ENCODE measurements at places on chromosomes 12 and 14.
A peak's percentile ranks its signal among the peaks of the same experiment; 100 is the strongest.

DNA sequence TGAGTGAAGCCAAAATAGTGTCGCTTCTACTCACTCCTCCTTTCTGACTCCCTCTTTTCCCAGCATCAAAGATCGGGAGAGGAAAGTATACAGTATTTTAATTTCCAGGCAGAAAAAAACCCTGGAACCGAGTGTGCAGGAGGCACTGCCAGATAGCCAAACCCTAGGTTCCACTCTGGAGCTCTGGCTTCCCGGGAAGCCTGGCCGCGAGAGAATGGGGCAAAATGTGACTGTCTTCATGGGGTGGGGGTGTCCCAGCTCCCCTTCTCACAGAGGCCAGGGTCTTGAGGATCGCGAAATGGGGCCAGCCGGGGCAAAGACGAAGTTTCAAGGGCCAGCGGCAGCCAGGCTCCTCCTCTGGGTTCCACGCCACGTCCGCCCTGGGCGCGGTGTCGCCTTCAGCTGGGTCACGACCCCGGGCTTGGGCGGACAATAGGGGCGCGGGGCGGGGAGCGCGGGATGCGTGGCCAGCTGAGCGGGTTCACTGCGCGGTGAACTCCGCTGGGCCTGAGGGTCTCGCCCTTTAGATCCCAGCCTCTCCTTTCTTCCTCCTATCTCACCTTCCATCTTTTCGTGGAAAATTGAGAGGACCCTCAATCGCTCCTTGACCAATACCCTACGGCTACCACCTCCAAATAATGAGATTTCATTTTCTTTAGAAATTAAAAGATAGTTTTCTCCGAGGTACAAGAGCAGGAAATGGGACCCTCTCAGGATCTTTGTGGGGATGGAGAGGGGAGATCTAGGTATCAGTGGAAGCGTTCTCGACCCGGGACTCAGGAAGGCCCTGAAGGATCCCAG is 6.7 kb downstream of the HOXC4 start:
- no peak for DNase-seq

GRCh38 chr12:71725011-71725410 is 29.7 kb upstream of the RAB21 start:
- DNase-seq = no peak

DNA sequence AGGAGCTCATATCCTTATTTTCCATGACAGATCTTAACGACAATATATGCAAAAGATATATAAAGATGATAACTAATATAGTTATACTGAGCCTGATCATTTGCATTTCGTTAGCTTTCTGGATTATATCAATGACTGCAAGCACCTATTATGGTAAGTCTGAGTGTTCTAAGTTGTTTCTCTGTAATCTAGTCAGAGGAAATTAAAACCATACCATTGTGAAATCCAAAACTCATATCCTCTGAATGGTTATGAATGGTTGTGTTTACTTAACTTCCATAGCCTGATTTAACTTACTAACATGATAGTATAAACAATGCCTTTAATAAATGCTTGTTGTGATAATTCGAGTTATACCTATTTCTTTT is 760 bp downstream of the TMEM19 start:
- DNase-seq = no peak

DNA sequence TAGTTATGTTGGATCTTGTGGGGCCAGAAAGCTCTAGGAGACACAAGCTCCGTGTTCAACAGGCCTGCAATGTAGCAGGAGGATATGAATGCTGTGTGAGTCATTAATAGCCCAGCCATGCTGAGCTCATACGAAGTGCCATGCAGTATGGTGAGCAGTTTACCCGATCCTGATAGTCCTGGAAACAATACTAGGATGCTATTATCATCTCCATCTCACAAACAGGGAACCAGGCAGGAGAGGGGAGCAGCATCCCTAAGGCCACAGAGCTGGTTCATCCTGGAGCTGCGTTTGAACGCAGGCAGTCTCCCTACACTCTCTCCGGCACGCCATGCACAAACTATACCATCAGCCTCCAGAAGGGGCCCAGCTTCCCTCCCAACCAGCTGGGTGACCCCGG is 20.5 kb downstream of the TTC7B start:
- DNase-seq = no peak

GRCh38 chr14:38253676-38254075 is 2.2 kb downstream of the CLEC14A start:
- DNase-seq = no peak

GRCh38 chr12:67818459-67818903 is 169.9 kb downstream of the DYRK2 start:
- no peak for DNase-seq

- DNase-seq = peak; percentile 50
These were observed 28.9 kb upstream of the MAPKAPK5 start for GRCh38 chr12:111812881-111813741.

DNA sequence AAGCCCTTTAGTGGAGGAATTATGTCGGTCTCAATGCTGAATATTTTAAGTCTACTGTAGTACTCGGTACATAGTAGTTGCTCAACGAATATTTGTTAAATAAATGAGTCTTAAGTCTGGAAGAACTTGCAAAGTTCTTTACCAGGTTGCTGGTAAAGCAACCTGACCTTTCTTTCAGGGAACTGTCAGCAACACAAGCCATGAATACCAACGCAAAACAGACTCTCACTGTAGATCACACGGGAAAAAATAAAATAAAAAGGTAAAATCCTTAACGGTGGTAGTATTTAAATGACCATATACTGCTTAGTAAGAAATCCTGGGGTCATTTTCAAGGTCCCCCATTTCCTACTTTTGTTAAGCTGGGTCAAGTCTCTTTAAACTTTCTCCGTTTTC is 447 bp upstream of the NUBPL start:
- no peak for DNase-seq

DNA sequence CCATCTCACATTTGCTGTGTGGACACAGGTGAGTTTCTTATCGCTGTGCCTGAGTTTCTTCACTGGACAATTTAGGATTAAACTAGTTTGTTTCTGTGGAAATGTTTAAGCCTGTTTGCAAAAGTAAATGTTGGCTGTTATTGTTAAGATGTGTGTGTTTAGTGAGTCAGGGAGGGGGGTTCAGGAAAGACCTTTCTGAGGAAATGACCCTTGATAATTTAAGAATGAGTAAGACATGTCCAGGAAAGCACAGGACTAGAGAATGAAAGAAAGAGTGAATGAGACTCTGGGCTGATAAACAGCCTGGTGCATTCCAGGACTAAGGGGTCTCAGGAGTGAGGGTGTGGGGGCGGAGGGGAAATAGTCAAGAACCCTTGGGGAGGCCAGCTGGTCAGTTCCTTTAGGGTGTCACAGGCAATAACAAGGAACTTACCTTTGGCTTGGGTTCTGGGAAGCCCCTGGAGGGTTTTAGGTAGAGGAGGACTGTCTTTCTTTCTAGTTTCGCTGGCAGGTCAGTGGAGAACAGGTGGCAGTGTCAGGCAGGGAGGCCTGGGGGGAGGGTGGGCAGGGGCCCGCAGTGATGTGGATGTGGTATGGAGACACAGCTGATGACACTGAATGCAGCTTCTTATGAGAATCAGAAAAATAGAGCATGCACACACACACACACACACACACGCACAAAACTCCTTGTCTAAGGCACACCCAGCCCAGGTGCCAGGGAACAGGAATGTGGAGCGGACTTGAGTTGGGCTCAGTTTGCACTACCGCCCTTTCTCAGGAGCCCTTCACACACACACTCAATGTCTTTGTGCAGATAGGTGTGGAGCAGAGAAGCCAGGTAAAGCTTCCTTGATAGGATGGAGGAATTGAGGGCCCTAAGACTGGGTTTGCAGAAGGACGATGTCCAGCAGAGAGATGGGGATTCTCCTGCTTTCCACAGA is 1005.5 kb downstream of the VRK1 start:
- DNase-seq = no peak

- no peak for DNase-seq
These were observed 3.5 kb downstream of the XRCC3 start for GRCh38 chr14:103711516-103712431.

- no peak for DNase-seq
These were observed 141.6 kb downstream of the ATP23 start for GRCh38 chr12:58082996-58083395.

DNA sequence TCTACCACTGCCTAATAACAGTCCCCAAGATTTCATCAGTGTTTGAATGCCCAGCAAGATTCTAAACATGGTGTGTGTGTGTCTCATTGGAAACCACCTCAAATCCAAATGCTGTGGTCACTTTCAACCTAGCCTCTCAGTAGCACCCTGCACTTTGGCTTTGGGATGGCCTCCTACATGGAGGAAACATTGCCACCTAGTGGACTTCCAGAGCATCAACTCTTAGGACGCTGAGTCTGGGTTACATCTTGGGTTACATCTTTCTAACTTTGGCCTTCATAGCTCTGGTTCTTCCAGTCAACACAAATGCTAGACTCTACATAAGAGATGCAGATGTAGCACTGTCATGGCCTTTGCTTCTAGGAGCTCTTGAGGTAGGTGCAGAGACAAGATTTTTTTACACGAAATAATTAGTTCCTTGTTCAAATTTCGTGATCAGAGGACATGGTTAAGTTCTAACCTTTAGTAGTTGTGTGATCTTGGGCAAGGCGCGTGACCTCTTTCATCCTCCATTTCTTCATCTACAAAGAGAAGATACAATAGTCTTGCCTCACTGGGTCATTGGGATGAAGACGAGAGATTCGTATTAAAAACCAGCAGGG is 113.5 kb upstream of the VASH1 start:
- DNase-seq = peak; percentile 11

DNA sequence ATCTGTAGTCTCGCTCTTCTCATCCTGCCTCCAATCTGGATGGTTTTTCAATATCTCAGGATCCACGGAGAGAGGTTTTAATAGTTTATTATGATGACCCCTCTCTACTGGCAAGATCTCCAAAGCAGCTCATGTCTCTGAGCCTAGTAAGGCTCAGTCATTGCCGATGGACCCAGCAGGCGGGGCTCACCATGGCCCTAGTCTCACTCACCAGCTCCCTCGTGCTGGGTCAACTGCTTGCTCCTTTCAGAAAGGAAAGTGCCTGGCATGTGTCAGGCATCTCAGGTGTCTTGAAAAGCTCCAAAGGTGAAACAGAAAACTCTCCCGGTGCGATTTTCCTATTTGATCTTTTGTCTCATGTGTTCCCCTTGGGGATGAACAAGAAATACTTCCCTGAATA is 179.0 kb downstream of the CALM1 start:
- DNase-seq = no peak

DNA sequence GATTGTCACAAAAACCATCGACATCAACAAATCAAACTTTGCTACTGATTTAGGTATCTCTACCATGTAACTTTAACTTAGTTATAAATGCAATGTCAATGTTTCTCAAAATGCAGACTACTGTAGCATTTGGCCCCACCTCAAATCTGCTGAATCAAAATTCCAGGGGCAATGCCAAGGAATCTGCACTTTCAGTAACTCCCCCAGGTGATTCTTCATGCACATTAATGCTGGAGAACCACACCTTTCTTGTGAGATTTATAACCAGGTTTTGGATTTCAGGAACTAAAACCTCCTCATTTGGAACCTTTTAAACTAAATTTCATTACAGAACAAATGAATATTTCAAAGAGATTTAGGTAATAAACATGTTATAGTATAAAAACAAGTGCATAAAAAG is 4.9 kb downstream of the ATP2B1 start:
- DNase-seq = no peak

DNA sequence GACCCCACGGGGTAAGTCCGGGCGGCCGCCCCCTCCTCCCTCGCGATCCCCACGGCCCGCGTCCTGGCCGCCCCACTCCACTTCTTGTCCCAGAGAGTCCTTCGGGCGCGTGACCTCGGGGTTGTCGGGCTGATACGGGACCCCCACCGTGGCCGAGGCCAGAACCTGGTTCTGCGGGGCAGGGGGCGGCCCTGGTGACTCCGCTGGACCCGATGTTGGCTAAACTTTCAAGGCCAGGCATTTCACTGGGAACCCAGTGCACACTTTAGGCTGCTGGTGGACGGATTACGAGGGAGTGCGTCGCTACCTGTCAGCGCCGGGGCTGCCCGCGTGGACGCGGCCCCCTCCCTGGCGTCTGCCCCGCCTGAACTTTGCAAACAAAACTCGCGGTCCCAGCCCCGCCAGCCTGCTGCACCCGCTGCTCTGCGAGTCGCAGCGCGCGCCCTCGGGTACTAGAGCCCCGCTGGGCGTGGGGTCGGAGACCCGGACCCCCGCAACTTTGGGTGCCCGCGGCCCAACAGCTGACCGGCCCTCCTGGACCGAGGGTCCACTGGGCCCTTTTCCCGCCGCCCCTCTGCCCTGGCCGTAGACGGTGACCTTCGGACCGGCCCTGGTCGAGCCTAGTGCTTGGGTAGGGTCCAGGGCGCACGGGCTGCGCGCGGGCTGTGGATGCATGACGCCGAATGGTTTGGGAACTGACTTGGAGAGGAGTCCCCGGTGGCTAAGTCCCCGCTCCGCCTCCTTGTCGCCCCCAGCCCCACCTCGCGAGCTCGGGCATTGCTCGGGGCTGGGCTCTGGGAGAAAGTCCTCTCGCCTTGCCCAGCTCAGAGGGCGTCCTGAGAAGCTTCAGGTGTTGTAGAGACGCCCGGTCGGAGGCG is 624 bp downstream of the RIN3 start:
- DNase-seq = no peak

DNA sequence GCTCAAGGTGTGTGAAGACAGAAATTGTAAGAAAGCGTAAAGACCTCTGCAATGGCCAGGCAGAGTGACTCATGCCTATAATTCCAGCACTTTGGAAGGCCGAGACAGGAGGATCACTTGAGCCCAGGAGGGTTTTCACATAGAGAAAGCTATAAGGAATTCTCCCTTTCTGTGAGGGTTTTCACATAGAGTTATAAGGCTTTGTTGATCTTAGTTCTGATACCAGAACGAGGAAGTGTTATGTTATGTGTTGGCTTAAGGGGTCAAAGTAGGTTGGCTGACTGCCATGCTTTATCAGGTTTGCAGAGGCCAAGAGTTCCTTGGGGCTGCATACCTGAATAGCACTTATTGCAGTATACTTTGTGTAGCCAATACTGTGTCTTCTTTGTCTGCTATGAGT is 139.1 kb downstream of the ERC1 start:
- no peak for DNase-seq

- no peak for DNase-seq
These were observed 813 bp upstream of the CCDC184 start for GRCh38 chr12:48182631-48183030.

GRCh38 chr12:52216100-52216499 is 16.9 kb upstream of the KRT7 start:
- no peak for DNase-seq

- DNase-seq = no peak
These were observed 42.1 kb downstream of the DRAM1 start for GRCh38 chr12:101919447-101919846.
